ENCODE measurements at places on chromosomes 7 and 10. TPM values are rescaled to one million over a fixed set of nuclear protein-coding genes. Genes with fewer than 3 reads are reported as not detected.

The NKX1-2 gene
- 0.02 TPM for total RNA-seq

DNA sequence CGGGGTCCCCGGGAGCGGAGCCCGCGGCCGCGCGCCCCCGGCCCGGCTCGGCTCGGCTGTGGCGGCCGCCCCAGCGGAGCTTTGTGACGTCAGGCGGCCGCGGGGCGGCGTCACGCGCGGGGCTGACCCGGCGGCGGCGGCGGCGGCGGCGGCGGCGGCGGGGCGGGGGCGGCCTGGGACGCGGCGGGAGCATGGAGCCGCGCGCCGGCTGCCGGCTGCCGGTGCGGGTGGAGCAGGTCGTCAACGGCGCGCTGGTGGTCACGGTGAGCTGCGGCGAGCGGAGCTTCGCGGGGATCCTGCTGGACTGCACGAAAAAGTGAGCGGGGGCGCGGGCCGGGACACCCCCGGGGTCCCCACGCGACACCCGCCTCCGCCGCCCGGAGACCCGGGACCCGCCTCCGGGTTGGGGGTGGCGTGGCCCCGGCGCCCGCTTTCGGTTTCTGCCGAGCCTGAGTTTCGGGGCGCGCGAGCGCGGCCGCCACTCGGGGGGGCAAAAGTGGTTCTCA is at the start of gene PWWP2B:
PWWP2B (plus strand) TSS at position 165 of the 506 bp plus-strand sequence; CDS start at position 192, 27 bp downstream.
- no peak for DNase-seq

GRCh38 chr7:100071018-100071723 is 10.4 kb downstream of the ZNF3 start:
- no peak for DNase-seq

GRCh38 chr10:35896001-35896400 is 253.9 kb upstream of the FZD8 start:
- DNase-seq = no peak

- no peak for DNase-seq
Measured at GRCh38 chr7:96998744-96999143, 6.6 kb upstream of the DLX6 start.

Data from H4 (cell line).